ENCODE measurements at places on chromosomes 11 and 22.

GRCh38 chr11:83600661-83601060 lies 314.5 kb upstream of the CCDC90B start:
- DNase-seq, result no peak

GRCh38 chr11:96055706-96056387 lies 131.9 kb upstream of the MTMR2 start:
- peak; percentile 80 for DNase-seq

DNA sequence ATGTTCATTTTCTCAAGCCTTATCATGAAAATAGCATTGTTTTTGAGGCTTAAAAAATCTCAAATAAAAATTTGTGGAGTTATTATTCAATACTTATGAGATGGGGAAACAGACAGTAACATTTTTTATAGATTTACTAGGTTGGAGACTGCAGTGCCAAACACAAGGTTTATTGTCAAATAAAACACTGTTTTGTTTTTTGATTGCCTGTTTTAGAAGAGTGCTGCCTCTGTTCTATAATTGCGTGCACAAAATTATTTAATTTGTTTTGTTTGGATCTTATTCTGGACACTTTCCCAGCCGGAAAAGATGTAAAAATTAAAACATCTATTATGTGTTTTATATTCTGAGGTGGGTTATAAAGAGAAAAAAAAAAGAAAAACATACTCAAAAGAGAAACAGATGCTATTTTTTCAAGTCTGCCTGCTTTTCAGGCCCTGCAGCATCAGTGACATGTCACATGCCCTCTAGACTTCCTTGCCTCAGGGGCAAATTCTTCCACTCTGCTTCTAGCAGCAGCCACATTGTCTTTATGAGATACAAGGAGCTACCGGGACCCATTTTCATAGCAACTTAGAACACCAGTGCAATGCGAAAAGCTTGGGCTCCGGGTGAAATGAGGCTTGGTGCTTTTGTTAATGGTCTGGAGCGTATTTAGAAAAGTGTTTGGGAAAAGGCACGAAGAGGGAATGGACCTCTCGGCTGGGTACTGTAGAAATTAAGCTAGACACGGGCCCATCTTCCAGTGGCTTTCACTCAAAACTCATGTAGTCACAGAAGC lies 77.5 kb downstream of the EFCAB6 start:
- DNase-seq, result no peak

DNA sequence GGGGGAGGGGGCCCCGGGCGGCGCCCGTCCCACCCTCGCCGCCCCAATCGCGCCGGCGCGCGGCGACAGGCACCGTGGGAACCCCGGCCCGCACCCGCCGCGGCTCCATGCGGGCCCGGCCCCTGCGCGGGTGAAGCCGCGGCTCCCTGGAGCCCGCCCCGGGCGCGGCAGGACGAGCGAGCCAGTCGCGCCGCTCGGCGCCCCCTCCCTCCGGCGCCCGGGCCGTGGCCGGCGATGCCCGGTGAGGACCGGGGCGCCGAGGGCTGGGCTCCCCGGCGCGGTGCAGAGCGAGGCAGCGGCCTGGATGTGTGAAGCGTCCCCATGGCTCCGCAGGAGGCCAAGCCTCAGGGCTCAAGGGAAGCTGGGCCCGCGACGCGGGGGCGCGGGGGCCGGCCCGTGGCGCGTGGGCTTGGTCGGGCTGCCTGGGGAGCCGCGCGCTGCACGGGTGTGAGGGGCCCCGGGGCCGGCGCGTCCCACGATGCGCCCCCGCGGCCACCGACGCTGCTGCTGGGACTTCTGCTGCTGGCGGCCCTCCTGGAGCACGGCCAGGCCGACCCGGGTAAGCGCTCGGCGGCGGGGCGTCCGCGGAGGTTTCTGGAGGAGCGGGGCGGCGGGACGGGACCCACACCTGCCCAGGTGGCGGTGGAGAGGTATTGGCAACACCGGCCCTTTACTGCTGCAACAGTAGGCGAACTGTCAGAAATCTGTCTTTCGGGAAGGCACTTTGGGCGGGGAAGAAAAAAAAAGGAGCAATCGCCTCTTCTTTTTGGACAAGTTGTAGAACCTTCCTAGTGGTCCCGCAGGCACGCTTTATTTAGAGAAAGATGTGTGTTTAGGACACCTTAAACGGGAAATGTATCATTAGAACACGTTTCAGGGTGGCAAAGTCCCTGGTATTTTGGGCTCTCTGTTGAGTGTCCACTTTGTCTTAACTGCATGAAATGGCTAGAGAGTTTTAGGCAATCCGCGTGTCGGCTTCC lies 119.4 kb downstream of the HIPK3 start:
- peak; percentile 30 for DNase-seq

- DNase-seq, result no peak
Measured at GRCh38 chr11:130402570-130402969, 25.8 kb downstream of the ADAMTS8 start.

DNA sequence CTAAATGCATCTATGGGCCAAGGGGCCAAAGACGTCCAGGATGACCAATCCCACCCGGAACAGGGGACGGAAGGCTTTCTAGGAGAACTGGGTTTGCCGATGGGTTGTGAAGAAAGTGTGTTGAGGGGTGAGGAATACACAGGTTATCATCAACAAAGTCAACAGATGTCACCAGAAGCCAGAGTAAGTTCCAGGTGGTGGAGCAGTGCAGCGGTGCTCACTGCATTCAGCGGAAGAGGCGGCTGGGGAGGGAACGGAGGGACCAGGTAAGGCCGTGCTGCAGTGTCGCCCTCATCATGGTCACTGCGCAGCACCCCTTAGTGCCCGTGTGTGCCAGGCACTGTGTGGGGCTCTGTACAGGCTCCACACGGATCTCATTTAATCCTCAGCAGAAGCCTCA lies 176.0 kb downstream of the EFCAB6 start:
- DNase-seq, result no peak

GRCh38 chr11:128915149-128915521 lies 24.0 kb downstream of the KCNJ5 start:
- no peak for DNase-seq

GRCh38 chr11:35045236-35045820 lies 93.6 kb upstream of the CD44 start:
- DNase-seq, result no peak

- DNase-seq, result peak; percentile 17
Measured at GRCh38 chr11:57426439-57426928, 437 bp downstream of the SLC43A3 start.

DNA sequence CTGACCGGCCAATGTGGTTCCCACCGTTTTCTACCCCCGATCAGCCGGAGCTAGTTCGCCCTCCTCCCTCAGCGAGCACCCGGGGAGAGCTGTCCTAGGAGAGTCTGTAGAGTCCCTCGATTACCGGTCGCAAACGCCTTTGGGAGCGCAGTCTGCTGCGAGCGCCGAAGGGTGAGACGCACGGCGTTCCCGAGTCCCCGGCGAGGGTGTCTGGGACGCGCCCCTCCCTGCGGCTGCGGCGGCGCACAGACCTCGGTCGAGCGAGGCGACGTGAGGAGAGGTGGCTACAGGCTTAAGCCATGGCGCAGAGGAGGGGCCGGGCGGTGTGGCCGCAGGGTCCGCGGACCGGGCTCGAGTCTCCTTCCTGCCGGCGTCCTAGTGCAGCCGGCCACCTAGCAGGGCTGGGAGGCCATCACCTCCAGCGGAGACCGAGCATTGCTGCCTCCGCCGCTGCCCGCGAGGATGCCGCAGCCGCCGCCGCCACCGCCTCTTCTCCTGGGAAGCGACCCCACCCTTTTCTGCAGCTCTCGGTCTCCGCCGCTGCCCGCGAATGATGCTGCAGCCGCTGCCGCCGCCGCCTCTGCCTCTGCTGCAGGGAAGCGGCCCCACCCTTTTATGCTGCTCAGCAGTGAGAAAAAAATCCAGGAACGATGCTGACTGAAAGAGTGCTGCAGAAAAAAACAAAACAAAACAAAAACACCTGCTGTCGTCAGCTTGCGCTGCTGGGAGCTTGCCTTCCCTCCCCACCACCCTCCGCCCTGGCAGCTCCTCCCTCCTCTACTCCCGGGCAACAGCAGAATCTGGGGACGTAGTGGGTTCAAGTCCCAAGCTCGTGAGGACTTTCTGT lies at the start of gene MAP6:
Gene MAP6, minus strand, starts transcription at position 588 of the 847 bp plus-strand sequence. CDS start 669 bp downstream, outside the sequence.
- DNase-seq, result no peak

GRCh38 chr11:93740031-93740729 lies 1.1 kb downstream of the TAF1D start:
- DNase-seq, result peak; percentile 67

GRCh38 chr22:48254311-48254873 lies 1491.9 kb downstream of the TBC1D22A start:
- no peak for DNase-seq

- no peak for DNase-seq
Measured at GRCh38 chr11:36609383-36609782, 11.3 kb upstream of the RAG2 start.

DNA sequence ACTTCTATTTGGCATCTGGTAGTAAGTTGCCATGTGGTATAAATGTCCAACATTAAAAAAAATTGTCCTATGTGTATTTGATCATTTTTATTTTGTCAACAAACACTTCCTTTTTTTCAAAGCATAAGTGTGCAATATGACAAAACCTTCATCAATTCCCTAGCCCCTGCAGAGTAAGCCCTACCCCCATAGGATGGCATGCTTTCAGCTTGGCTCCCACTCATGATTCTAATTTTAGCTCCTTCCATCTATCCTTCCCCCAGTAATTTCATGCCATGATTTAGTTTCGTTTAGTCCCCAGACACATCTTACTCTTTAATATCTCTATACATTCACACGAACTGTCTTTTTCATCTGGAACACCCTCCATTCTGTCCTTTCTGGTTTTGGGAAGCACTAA lies 250.6 kb upstream of the RAG2 start:
- DNase-seq, result no peak

- DNase-seq, result peak; percentile 28
Measured at GRCh38 chr11:70532731-70533130, 134.4 kb downstream of the CTTN start.

DNA sequence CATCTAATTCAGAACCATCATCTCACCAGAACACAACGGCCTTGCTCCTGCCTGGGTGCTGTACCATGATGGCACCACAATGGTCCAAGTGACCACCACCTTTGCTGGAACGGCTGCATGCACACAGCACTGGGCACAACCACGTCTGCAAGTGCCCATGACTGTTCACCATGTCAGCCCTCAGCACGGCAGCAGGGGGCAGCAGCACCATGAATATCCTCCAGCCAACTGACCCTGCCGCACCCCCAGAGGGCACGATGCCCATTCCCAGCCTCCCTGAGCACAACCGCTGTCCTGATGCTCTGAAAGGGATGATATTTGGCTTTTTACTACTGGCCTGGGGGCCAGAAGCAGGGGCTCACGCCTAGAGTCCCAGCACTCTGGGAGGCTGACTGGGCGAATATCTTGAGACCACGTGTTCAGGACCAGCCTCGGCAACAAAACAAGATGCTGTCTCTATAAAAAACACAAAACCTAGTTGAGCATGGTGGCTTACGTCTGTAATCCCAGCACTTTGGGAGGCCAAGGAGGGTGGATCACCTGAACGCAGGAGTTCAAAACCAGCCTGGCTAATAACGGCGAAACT lies 25.7 kb downstream of the DRD4 start:
- DNase-seq, result peak; percentile 57

GRCh38 chr11:14065141-14065540 lies 102.6 kb downstream of the SPON1 start:
- no peak for DNase-seq

- peak; percentile 56 for DNase-seq
Measured at GRCh38 chr22:45072322-45072903, 62.6 kb upstream of the PHF21B start.

- no peak for DNase-seq
Measured at GRCh38 chr11:133718238-133718637, 127.1 kb downstream of the SPATA19 start.

DNA sequence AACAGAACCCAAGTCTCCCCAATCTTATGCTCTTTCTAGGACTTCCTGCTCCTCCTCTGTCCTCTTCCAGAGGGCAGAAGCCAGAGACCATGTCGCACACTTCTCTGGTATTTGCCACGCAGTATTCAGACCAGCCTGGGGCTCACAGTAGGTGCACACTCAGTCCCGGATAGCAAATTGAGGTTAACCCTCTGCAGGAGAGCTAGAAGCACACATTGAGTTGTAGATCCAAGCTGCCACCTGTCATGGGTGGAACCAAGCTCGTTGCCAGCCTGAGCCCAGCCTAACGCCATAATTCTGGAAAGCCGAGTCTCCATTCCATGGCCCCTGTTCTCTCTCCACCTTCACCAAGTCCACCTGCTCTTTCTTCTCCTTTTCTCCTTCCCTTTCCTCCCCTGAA lies 562.1 kb downstream of the BUD13 start:
- no peak for DNase-seq

DNA sequence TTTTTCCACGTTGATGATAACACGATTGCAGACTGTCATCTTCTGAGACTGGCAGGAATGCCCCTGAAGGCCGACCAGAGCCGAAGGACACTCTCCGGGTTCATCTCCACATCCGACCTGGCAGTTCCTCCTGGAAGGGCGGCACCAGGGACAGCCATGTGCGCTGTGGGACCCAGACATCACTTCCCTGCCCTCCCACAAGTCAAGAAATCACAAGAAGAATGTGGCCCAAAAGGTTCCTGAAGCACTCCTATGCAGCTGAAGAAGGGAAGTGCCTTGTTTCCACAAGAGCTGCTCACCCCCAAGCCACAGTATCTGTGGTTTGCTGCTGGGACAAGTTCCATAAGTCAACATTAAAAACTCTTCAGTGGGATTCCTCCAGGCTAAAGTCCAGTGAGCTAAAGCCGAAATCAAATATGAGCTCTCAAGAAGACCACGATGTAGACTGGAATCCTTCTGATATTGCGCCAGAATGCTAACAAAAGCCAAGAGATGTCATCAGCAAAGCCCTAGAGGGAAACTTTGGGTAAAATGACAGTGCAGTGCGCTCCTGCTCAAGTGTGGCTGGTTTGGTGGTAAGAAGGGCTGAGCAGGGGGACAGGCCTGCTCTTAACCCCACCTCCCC lies 21.2 kb downstream of the PACSIN2 start:
- DNase-seq, result peak; percentile 87

GRCh38 chr11:78039919-78040671 lies 17.0 kb upstream of the KCTD14 start:
- peak; percentile 88 for DNase-seq

GRCh38 chr11:119626871-119627270 lies 102.1 kb downstream of the NECTIN1 start:
- no peak for DNase-seq

DNA sequence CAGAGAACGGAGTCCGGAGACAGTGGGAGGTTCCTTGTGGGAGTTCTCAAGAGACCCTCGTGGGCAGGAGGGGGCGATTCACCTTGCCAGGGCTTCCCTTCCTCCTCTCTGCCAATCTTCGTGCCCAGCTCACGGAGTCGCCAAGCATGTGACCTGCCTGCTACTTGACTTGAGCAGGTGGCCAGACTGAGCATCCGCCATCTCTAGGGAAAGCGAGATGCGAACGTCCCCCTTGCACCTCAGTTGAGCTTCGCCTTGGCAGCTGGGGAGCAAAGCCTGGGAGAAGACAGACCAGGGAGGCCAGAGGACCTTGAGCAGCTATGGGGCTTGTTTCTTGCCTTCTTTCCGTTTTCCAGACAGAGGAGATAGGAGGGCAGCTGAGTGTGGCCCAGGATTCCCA lies 123.2 kb downstream of the GRIK4 start:
- no peak for DNase-seq

DNA sequence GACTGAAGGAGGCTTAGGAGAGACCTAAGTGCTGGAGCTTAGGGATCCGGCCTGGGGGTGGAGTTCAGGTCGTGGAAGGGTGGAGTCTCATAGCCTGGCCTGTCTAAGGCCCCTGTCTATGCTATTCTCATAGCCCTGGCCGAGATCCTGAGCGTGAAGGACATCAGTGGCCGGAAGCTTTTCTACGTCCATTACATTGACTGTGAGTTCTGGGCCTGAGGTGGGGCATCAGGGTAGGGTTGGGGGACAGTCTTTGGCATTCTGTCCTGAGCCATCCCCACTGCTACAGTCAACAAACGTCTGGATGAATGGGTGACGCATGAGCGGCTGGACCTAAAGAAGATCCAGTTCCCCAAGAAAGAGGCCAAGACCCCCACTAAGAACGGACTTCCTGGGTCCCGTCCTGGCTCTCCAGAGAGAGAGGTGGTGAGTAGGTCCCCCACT lies 603 bp downstream of the KAT5 start:
- DNase-seq, result no peak
